ENCODE measurements at places on chromosomes 2 and 18.

DNA sequence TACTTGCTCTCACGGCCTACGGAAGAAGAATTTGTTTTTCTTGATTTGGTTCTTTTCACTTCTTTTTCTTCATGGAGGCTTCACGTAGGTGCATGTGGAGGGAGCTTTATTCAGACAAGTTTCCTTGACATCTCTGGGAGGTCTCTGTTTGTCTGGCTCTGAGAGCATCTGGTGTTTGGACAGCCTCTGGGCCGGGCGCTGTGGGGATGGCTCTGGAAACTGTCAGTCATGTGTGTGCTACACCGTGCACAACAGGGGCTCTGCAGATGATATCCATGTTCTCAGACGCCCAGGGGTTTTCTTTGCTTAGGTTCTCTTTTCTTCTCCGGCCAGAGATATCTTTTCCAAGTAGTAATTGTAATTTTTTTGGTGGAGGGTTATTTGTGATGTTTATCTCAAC lies 130.7 kb downstream of the SH3RF3 start:
- DNase-seq = no peak

GRCh38 chr2:34998741-34999140 lies 1356.8 kb upstream of the CRIM1 start:
- no peak for DNase-seq

DNA sequence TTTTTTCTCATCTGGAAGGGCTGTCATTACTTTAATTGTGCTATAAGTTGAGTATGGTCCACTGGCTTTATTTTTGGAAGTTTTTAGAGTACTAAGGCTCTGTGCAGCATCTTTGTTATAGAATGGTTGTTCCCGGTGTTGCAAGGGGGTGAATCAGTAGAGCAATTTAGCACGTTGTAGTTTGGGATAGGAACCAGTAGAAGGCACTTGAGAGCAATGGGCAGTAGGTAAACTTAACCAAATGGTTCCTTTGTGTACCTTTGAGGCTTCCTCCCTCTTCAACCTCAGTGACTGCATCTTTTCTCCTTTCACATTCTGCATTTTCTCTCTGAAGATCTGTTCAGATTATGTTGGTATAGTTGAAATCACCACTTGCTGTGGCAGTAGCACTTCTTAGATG lies 238.2 kb upstream of the SYT4 start:
- no peak for DNase-seq

GRCh38 chr2:67570611-67571010 lies 173.5 kb downstream of the ETAA1 start:
- DNase-seq = no peak

GRCh38 chr2:70920367-70920715 lies 15.4 kb upstream of the ATP6V1B1 start:
- DNase-seq = no peak

- no peak for DNase-seq
Observed at GRCh38 chr2:191885098-191885497, 38.2 kb upstream of the CAVIN2 start.

DNA sequence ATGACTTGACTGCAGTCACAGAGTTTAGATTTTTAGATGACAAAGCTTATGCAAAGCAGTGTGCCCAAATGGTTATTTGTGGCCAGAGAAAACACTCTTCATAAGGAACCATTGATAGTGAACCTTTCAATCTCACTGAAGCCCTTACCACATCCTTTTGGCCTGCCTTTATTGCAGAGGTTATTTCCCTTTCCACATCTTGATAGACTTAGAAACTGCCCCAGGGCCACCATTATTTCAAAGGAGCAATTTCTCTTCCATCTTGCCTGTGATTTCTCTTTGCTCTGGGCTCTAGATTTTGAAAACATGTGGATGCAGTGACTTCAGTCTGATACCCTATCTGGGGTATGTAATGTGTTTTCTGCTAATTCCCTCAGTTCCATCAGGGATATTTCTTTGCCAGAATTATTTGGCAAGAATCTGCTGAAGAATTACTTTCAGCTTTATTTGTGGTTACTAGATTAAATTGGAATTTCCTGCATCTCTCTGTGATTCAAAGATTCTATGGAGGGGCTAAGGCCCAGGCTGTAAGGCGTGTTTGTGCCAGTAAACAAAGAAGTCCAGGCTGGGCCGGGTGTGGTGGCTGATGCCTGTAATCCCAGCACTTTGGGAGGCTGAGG lies 51.0 kb downstream of the MOGAT1 start:
- no peak for DNase-seq

DNA sequence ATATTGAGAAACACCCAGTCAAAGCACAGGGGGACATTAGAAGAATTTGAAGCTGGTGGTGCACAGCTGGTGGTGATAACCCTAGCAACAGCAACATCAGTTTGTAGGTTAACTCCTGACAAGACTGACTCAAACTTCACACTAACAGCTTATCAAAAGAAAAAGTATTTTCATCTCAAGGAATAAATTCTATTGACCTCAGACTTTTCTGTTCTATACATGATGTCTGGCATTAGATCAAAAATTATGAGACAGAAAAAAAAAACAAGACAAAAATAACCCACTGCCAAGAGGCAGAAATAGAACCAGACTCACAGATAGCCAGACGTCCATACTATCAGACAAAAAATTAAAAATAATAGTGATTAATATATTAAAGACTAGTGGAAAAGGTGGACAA lies 126.1 kb downstream of the COL6A3 start:
- no peak for DNase-seq

GRCh38 chr2:51093016-51093415 lies 61.1 kb upstream of the NRXN1 start:
- DNase-seq = no peak

DNA sequence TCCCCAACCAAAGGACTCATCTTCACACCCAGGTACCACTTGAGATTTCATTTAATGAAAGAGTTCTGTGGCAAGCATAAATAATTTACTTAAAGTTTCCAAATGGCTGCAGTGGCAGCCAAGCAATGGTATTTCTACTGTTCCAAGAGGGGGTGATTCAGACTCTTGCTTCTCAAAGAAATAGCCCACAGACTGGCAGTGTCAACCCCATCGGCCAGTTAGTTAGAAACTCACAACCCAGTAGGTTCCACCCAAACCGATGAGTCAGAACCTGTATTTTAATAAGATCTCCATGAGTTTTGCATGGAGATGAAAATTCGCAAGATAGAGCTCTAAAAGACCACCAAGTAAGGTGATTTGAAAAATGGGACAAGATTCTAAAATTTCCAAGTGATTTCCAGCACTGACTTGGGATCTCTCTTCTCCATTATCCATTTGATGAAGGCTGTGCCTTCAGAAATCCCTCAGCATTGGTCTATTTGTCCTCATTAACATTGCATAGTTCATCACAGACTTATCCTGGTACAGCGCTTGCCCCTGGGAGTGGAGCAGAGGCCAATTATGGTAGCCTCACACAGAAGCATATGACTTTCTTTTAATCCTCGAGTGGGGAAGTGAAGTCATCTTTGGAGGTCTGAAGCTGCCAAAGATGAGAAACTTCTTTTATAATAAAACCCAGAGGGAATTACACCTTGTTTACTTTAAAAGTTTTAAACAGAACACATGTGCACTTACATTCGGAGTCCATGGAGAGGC lies 361.4 kb upstream of the ID2 start:
- no peak for DNase-seq

DNA sequence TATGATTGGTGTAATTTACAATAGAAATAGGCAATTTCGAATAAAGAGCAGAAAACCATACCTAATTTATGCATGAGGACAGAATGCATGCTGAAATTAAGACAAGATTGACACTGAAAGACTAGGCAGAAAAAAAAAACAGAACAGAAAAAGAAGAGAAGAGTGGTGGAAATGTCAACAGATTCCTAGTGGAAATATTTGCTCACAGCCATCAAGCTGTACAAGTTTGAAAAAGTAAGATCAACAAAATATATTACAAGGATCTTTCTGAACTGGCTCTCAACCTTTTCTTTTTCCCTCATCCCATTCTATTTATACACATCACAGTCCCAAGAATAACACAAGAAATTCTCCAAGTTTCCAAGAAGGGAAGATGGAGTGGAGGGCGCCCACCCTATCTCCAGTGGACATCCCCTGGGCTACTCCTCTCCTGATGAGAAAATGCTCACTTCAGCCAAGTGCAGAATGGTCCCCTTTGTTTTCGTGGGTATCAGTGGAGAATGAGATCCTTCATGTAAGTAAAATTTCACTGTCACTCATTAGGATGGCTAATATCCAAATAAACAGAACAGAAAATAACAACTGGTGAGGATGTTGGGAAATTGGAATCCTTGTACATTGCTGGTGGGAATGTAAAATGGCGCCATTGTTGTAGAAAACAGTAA lies 51.0 kb upstream of the ZNF532 start:
- DNase-seq = no peak

DNA sequence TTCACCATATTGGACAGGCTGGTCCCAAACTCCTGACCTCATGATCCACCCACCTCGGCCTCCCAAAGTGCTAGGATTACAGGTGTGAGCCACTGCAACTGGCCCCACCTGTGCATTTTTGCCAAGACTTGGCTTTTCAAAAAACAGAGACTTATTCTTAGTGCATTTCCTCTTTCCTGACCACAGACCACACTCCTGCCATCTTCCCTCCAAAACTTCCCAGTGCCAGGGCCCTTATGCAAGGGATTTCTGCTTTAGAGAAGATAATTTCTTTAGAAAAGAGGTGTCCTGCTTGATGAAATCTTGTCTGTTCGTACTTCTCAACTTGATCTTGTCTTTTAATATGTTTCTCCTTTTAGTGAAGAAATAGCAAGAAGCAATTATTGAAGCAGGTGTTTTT lies 98.8 kb upstream of the ZNF516 start:
- DNase-seq = peak; percentile 22

DNA sequence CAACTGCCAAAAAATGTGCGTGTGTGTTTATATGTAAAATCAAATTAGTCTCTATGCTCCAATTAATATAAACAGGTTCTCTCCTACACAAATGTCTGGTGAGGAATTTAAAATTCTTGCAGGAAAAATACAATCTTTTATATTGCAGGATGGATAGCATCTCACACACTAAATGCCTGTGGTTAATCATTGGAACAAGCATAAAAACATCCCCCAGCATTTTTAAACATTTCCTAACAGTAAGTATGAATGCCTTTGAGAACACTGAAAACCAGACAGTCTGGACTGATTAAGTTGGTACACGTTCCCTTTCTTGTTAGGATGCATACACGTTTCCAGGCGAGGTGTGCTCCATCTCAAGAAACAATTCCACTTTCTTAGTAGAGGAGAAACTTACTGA lies 29.9 kb upstream of the PDE1A start:
- no peak for DNase-seq

DNA sequence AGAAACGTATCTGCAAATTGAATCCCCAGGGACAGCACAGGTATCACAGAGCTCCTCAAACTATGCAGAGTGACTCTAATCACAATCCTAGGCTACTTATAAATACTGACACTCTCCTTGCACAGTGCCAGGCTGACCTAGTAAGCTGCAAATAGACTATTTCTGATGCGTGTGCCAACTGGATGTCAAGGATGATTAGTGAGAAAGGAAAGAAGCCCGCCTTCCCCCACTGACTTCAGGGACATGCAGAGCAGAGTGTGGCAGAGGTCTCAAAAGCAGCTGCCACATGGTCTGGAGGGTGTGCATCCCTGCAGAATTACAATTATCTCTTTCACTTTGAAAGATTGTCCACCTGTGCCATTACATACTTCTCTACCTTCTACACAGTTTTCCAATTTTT lies 235.6 kb downstream of the CPS1 start:
- no peak for DNase-seq

GRCh38 chr2:165567273-165567672 lies 97.8 kb downstream of the CSRNP3 start:
- DNase-seq = no peak

- no peak for DNase-seq
Observed at GRCh38 chr18:48991319-48991660, 40.5 kb upstream of the SMAD7 start.

DNA sequence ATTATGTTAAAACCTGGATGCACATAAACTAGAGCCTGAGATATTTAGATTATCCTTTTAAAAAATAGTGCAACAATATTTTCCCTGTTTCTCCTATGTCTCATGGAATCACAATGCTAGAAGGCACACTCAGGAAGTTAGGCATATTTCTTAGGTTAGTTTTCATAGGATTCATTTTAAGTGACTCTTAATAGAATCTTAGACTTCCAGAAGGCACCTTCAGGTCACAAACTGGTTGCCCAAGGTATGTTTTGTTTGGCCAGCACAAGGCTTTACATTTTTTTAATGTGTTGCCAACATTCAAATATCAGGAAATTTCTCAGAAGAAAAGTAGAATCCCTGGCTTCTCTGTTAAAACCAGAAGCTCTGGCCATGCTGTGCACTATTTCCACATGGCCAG lies 129.3 kb downstream of the LNPK start:
- DNase-seq = no peak

- DNase-seq = peak; percentile 27
Observed at GRCh38 chr2:96138179-96139145, at the start of gene ASTL. ASTL (minus strand) TSS chr2:96138502; CDS start chr2:96138436, 66 bp downstream.

DNA sequence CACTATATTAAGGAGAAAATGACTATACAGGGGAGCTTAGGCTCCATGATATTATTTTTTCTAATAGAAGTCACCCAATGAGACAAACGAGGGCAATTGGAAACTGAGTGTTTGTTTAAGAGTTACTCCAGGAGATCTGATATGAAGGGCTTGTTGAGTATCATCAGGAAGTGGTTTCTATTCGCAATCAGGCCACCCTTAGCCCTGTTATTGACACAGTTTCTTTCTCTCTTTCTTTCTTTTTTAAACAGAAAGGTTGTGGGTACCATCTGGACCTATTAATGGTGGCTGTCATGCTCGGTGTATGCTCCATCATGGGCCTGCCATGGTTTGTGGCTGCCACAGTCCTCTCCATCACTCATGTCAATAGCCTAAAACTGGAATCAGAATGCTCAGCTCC lies 117.3 kb downstream of the DPP4 start:
- DNase-seq = no peak

GRCh38 chr2:1305342-1306013 lies 107.8 kb upstream of the TPO start:
- no peak for DNase-seq

DNA sequence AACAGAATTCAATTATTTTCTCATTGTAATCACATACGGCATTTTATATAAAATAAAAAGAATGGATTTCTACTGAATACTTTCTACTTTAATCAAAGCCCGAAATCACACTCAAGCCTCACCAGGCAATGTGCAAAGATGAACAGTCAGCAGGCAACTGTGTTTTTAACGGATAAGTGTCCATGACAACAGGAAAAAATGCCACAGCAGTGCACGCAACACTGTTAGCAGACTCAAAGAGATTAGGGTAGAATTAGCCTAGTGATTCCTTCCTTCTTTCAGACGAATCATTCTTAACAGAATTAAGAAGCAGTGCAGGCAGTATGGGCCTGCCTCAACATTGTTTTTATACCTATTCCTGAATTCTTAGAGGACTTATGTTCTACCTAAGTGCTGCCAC lies 135.6 kb downstream of the CDH2 start:
- DNase-seq = no peak

GRCh38 chr2:236703373-236703709 lies 133.7 kb downstream of the ACKR3 start:
- DNase-seq = no peak

- peak; percentile 38 for DNase-seq
Observed at GRCh38 chr2:8679827-8680731, 1.8 kb upstream of the ID2 start.

DNA sequence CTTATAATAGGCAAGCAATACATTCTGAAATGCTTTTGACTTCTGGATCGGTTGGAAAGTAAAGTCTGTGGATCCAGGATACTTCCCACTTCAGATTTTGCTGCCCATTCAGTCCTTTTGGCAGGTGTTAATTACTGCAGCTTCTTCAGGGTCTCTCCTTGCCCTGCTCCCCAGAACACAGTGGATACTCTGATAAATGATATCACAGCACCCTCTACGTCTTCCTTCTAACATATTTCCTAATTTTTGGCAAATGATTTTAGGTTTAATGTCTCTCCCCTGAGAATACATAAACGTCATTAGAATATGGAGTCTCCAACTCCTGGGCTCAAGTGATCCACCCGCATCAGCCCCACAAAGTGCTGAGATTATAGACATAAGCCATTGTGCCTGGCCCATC lies 249.8 kb downstream of the NYAP2 start:
- no peak for DNase-seq
